MV-4-11 (cell line): ENCODE measurements at places on chromosomes 2 and 18.

GRCh38 chr2:113697516-113697915, 58.9 kb downstream of the SLC35F5 start:
- no peak for DNase-seq

GRCh38 chr2:117199511-117199910, 615.0 kb upstream of the DDX18 start:
- no peak for DNase-seq

DNA sequence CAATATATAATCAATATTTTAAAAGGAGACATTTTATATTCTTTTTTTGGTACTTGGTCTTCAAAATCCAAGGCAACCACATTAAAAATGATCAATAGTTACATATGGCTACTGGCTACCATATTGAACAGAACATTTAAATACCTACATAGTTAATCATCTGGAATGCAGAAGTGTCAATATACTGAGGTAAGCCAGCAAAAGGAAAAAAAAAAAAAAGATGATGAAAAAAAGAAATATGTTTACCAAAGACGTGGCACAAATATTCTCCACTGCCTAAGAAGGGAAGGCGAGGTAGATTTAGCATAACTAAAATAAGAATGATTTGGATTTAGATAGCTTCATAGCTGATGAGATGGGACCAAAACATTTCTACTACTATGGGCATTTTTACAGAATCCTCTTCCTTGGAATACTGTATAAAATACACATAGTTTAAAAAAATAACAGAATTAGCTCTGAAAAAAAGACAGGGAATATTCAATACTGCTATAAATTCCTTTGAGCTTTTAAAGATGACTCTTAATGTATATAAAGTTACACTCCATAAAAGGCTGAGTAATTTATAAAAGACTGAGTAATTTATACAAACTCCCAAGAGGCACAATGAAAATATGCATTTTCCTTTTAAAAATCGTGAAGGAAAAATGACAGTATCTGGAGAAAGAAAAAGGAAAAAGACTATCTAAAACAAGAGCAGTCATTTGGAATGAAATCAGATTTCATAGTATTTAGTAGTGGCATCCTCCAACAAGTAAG, 63.5 kb downstream of the CDH2 start:
- DNase-seq, result no peak

DNA sequence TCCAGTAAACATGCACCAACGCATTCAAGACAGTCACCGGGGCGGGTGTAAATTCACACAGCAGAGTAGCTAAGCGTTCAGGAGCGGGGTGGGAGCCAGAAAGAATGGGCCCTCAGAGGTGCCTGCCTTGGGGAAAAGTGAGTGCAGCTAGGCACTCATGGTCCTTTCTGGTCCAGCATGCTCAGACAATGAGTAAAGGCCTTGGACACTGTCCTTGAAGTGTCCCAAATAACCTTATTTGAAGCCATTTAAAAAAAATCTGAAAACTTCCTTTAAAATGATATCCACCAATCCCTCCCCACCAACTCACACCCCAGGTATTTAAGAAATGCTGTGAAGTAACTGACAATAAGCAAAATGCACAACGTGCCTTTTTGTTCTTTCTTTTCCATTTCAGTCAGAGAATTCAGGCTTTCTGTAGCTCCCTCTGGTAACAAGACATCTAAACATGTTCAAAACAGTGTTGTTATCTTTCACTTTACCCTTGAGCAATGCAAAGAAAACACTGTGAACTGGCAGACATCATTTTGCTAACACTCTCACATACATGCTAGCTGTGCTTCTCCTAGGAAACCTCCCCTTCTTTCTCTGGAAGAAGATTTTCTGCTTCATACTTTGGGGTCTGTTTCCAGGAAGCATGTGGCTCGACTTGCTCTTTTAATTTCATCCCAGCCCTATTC, 445.1 kb upstream of the SPRED2 start:
- no peak for DNase-seq

DNA sequence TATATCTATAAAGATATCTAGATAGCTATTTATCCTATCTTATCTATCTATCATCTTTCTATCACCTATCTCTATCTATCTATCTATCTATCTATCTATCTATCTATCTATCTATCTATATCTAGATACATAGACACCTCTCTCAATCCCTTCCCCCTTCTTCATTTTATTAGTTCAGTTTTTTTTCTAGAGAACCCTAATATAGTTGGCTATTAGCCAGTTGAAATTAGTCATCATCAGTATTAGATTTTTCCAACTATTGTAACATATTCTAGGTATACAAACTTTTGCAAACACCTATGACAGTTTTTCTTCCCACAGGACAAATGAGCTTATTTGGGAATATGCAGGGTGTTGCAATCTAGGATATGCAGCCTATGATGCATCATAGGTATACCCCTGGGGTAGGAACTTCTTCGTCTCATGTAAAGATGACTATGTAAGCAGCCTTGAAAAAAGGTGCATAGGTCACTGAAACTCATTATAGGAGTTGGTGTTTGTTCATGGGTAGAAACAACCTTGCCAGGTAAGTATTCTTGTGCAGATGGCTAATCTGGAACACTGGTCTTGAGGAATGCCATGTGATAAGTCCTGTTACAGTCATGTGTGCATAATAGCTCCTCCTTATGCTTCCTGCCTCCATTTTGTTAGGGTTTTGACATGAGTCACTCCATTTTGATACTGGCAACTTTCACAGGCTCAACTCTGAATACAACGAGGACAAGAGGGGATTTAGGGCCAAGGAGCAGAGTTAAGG, 160.7 kb upstream of the ZSWIM2 start:
- no peak for DNase-seq

GRCh38 chr2:11343650-11344341, 640 bp downstream of the ROCK2 start:
- DNase-seq, result no peak

GRCh38 chr2:127176371-127177311, 43.5 kb downstream of the CYP27C1 start:
- peak; percentile 98 for DNase-seq

DNA sequence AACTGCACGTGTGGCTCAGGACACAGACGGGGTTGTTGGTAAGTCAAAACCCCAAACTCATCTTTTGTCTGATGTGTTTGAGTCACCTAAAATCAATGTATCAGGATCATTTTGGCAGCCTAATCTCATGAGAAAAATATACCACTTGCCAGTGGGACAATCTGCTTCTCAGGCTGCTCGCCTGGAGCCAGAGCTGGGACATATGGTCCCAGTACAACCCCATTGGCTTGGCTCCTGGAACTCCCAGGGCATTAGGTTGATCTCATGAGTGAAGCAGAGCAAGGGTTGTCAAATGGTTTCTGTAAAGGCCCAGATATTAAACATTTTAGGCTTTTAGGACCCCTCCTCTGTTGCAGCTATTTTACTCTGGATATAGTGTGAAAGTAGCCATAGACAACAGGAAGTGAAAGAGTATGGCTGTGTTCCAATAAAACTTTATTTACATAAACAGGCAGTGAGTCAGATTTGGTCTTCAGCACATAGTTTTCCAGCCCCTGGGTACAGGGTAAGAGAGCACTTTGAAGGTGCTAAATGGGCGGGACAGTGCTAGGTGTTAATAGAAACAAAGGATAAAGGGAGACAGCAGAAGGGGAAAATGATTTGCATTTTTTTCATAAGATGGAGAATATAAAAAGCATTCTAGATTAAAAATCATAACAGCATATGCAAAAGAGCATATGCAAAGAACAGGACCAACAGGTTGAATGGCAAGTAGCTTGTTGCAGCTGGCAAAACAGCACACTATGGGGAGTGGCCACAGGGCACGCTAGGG, 290.8 kb downstream of the KCNS3 start:
- no peak for DNase-seq

- no peak for DNase-seq
Observed at GRCh38 chr2:235811446-235812184, 317.8 kb downstream of the AGAP1 start.

- no peak for DNase-seq
Observed at GRCh38 chr2:26400723-26401122, 997 bp upstream of the DRC1 start.

DNA sequence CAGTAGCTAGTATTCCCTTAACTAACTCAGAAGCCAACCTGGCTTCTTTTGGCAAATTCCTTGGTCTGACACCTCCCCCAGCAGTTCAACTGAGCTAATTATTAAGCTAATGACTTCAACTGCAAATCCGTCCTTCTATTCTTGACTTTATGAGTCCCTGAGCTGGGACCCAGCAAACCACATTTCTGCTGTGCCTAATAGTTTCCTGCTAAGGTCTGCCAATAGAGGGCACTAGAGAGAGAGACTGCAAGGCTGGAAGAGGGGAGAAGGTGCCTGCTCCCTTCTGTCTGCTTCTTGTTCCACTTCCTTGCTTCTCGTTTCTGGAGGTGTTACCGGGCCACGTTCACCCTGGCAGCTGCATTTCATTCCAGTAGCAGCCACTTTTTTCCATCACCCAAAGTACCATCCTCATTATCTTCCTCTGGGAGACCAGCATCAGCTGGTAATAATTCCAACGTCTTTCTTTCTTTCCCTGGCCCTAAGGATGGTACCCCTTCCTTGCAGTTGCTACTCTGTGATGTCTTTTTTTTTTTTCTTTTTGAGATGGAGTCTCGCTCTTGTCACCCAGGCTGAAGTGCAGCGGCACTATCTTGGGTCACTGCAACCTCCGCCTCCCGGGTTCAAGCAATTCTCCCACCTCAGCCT, 352.0 kb downstream of the TNS1 start:
- DNase-seq, result peak; percentile 63

- DNase-seq, result no peak
Observed at GRCh38 chr18:14943967-14944636, 196.1 kb downstream of the ANKRD30B start.

- DNase-seq, result no peak
Observed at GRCh38 chr2:229160180-229160579, 110.9 kb downstream of the PID1 start.

DNA sequence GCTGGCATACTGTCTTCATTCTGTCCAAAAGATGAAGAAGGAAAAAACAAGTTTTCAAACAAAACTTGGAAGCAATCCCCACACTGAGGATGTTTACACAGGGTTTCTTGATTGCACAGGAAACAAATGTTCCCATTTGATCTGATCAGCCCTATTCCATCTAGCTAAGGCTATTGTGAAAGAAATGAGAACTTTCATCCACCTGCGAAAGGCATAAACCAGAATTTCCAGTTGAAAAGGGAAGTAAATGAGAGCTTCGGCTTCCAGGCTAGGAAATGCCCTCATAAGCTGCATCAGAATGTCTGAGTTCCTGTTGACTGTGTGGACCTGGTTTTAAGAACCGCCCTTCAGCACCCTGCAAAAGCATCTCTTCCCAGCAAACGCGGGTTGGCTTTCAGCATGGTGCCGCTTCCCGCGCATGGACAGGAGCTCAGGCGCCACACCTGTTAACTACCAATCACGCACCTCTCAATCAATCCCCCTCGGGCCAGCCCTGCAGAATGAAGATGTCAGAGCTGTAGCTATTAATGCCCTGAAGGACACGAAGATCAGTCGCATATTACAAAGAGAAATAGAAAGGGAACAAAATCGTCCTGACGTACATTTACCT, 850.4 kb downstream of the GALR1 start:
- no peak for DNase-seq

GRCh38 chr2:23563673-23564614, 179.0 kb downstream of the KLHL29 start:
- DNase-seq, result peak; percentile 11

GRCh38 chr2:217703999-217704398, 298.8 kb downstream of the TNS1 start:
- DNase-seq, result no peak

DNA sequence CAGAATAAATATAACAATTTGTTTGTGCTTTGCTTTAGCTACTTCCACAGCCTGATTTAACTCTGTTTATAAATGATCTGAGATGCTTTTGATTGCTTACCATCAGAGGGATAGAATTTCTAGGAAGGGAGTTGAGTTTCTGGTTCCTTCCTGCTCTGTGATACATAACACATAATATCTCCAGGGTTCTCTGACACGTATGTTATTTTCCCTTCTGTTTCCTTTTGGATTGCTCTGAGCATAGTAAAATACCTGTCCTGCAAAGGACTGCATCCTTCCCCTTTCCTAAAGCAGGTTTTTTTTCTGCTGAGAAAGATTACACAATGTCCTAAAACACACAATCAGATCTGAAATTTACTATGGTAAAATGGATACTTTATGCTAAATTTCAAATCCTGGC, 76.1 kb downstream of the CABYR start:
- no peak for DNase-seq

DNA sequence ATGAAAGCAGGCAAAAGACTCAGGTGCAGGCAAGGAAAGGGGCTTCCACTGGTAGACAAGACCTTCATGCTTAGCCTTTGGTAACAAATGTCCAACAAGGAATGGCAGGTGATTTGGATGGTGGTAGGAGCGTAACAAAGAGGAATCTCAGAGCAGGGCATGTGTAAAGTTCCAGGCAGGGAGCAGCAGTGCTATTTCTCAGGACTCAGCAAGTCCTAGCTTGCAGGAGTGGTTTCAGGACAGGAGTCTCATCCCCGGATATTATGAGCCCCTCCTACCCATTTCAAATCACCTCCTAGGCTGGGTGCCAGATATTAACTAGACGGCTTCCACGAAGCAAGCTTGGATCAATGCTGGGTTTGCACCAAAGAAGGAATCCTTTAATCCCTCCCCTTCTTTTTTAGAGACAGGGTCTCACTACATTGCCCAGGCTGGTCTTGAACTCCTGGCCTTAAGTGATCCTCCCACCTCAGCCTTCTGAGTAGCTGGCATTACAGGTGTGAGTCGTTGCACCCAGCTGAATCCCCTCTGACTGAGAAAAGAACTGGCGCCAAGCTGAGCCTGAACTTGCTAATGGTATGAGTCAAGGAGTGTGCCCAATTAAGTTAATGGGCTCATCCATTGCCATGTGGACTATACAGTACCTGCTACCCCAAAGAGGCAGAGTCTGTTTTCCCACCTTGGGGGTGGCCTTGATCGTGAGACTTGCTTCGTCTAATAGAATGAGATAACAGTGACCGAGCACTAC, 190.3 kb downstream of the ARL4C start:
- no peak for DNase-seq

- peak; percentile 66 for DNase-seq
Observed at GRCh38 chr2:223626716-223627115, 24.6 kb upstream of the SCG2 start.

DNA sequence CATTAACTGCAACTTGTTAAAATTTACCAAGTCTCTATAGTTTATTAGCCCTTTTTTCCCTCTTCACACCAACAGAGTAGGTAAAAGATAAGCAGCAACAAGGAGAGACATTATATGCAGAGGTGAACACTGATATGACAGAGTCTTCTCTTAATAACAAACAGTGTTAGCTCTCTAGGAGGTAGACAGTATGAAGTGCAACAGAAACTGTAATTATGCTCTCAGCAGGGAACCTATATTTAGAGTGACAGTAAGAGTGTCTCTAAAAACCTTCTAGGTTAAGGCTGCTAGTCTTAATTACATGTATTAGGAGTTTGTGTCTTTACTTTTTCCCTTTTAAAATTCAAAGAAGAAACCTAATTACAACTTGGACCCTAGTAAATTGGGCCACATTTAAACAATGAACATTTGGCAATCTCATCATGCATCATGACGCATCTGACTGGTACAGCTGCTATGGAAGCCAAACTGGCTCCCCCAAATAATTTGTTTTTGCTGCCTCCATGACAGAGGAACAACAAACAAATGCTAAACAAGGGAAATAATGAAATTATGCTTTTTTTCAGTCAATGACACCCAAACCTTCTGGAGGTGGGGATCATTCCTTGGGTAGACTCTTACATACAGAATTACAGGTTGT, 69.9 kb upstream of the MMADHC start:
- DNase-seq, result no peak

- DNase-seq, result peak; percentile 43
Observed at GRCh38 chr2:139790807-139791752, 1010.9 kb upstream of the NXPH2 start.

- no peak for DNase-seq
Observed at GRCh38 chr2:197191940-197192322, 118.6 kb downstream of the ANKRD44 start.

GRCh38 chr18:76573325-76574025, 78.4 kb upstream of the ZNF516 start:
- DNase-seq, result peak; percentile 93
